Stimulated activated CD4-positive, alpha-beta T cell treated with anti-CD3 and anti-CD28 coated beads, Interleukin-1b, Interleukin-23, amount 100 ng/mL, for 1 hour (primary cell): ENCODE measurements at places on chromosomes 13 and 19.

DNA sequence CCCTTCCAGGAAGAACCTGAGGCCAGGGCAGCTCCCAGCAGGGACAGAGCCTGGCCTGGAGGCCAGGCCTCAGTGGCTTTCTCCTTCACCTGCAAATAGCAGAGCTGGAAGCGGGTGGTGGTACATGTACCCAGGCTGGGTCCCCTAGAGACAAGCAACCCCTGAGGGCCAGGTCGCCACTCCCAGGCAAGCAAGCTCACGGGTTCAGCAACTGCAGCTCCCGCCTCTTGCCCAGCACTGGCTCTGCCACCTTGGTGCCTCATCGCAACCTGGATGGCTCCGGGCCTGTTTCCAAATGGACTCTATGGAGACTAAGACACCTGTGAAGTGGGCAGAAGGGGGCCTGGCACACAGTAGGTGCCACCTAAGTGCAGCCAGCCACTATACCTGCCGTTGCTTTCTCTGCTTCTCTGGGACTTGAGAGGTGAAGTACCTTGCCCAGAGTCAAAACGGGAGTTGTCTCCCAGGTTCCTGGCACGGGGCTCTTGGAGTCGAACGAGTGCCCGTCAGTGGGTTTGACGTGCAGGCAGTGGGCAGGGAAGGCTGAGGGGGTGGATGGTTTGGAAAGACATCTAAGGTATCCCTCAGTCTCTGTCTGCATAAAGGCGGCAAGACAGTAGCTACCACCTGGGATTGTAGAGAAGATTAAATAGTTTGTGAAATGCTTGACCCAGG is 2.4 kb upstream of the PLPP2 start:
- no peak for DNase-seq

GRCh38 chr13:66344805-66345517 is 885.2 kb downstream of the PCDH9 start:
- no peak for DNase-seq

- DNase-seq: no peak
Observed at GRCh38 chr13:95317039-95317989, 16.1 kb upstream of the ABCC4 start.

- no peak for DNase-seq
Observed at GRCh38 chr13:93158565-93158964, 68.0 kb upstream of the GPC6 start.

GRCh38 chr13:49454388-49455006 is 10.4 kb downstream of the SETDB2 start:
- DNase-seq: no peak
